Natural killer cell (primary cell): ENCODE measurements at places on chromosomes 4 and X.

DNA sequence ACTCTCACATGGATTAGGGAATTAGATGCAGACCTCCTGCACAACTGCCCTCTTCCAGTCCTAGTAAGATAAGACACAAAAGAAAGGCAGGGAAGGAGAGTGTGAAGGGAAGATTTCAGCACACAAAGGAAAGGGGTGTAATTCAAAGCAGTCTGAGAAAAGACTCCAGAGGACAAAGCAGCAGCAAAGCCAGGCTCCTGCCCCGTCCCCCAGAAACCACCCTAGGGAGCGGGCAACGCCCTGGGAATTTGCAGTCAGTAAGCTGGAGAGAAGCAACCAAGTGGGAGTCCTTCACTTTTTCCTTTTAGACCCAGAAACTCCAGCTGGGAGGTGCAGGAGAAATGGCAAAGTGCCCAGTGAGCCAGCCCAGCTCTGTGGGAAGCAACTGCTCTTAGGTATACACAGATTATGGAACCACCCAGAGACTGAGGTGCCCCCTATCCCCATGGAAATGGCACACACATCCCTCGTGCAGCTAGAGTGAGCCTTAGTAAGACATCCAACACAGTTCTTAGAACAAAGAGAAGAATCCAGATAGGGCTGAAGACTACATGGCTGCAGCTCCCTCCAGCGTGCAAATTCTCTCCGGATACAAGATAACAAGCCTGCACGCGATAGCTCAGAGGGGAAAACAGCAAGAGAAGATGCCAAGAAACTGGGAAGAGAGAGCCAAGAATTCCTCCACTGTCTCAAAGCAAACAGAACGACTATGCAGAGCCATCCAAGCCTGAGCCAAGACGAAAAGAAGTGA, 26.5 kb upstream of the IRAK1 start:
- no peak for DNase-seq

DNA sequence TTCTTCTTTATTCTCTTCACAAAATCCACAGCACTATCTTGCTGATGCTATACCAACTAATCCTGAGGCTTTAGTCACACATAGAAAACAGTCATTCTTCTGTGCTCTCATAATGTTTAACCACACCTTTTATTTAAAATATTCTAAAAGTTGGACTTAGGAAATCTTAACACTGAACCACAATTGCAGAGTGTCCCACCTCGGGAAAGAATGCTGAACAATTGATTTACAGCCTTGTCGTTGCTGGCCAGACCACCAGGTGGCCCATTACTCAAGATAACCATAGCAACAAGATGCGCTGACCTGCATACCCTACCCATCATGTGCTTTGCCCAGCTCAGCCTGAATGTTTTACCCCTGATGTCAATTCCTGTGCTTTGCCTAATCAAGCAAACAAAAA, 100.8 kb downstream of the ARSJ start:
- DNase-seq, result peak; percentile 25

DNA sequence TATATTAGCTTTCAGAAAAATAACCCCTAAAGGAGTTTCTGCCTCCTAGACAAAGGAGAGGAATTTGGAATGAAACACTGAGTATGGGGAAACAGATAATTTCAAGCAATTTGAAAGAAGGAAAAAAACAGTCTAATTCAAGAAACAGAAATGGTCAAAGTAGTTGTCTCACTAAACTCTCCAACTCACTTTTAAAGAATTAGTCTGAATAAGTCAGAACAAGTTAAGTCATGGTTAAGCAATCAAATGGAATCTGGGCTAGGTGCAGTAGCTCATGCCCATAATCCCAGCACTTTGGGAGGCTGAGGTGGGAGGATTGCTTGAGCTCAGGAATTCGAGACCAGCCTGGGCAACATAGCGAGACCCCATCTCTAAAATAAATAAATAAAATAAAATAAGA, 95.7 kb upstream of the GRIA3 start:
- DNase-seq, result no peak

DNA sequence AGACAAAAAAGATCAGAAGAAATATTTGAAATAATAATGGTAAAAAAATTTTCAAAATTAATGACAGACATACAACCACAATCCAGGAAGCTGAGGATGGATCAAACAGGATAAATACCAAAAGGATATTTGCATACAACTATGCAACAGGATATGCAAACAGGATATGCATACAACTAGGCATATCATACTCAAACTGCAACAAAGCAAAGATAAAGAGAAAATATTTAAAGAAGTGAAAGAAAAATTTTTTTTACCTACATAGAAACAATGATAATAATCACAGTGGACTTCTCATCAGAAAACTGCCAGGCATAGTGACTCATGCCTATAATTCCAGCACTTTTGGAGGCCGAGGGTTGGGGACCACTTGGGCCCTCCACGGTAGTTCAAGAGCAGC, 11.3 kb upstream of the DHX15 start:
- DNase-seq, result no peak

DNA sequence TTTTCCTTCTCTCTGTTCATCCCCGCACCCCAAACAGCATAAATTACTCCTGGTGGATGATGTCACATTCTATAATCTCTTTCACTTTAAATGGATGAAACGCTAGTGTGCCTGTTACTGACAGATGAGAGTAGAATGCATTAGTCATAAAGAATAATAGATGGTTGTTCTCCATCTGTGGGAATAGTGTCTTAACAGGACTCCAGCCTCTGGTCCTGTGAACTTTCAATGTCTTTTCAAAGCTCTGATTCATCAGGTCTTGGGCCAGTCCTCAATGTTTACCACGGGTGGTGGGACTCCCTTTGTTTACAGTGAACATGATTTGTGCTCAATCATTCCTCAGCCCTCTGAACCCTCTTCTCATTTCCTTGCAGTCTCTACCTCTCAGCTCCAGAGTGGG, 182.6 kb downstream of the GABRB1 start:
- DNase-seq, result no peak

DNA sequence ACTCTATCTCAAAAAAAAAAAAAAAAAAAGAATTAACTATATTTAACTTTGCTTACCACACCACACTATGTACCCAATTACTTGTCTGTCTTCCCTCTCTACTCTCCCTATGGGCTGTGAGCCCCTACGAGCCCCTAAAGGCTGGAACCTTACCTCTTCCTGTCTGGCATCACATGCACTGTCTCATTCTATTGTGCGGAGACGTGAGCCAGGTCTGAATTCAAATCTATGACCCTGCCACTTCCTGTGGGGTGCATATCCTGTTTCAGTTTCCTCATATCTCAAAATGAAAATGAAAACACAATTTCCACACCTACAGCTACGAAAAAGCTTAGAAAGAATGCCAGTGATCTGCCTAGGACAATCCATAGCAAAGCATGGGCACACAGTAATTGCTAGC, 42.9 kb upstream of the HS3ST1 start:
- DNase-seq, result peak; percentile 82

DNA sequence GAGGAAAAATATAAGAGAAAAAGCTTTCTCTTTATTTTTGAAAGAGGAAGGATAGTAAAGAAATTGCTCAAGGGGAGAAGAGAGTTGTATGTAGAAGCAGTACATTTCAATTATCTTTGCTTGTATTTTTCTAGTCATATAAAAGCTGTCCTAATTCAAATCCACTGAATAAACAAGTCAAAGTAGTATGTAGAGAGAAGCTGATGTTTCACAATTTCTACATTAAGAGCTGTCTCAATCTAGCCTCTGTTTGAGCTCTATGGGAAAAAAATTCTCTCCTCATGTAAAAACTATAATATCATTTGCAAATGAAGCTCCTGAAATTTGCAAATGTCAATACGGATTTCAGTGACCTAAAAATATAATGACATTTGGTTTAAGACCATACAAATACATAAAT, 52.6 kb downstream of the CHM start:
- DNase-seq, result no peak

DNA sequence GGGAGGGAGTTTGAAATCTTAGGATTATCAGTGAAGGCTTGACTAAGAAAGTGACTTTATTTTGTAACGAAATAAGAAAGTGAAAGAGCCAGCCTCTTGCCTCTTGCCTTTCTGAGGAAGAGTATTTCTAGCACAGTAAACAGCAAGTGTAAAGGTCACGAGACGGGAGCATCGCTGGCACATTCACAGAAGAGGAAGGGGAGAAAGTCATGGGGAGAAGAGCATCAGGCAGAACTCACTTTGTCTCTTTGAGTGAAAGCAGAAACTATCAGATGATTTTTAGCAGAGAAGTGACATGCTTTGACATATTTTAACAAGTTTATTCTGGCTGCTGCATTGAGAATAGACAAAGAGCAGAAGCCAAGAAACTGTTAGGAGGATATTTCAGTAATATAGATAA, 313.8 kb downstream of the CAMK2D start:
- no peak for DNase-seq

DNA sequence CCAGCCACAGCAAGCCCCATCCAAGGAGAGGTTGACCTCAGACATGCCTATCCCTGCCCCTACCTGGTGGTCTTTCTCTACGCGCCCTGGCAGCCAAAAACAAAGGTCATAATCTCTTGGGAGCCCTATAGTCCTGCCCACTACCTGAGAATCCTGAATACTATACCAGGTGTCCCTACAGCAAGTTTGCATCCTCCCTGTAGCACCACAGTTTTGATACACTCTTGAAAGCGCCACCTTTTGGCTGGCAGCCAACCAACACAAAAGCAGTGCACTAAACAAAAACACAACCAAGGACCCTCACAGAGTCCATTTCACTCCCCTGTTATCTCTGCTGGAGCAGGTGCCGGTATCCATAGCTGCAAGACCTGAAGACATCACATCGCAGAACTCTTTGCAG, 523.8 kb upstream of the CPEB2 start:
- DNase-seq, result no peak

DNA sequence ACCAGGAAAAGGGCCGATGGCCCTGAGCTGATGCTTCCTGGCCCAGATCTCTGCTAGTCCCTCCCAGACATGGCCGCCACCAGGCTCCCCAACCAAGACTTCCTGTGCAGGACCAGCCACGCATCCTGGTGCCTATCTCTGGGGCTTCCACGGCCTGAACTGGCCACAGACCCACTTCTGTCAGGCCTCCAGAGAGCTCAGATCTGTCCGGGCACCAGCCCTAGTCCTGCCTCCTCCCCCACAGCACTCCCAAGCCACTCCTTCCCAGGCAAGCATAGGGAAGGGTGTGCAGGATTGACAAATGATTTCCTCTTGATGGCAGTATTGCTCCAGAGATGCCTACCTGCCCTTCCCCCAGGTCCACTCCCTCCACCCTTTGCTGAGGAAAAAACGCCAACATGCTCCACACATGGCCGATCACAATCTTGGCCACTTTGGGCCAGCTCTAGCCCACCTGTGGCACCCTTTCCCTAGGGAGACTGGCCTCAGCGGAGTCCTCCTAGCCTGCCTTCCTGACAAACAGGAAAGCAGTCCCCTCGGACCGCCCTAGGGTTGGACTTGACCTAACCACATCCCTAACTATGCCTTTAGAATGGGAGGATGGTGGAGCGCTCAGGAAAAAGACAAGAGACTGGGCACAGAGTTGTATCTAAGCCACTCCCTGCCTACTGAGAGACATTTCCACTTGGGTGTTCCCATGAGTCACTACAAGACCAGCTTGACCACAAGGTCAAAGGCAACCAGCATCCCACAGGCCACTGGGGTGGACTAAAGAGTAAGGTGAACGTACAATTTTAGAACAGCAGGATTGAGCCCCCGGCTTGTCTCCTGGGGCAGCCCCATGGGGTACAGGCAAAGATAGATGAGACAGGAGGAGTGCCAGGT, 277.5 kb upstream of the AGTR2 start:
- no peak for DNase-seq

DNA sequence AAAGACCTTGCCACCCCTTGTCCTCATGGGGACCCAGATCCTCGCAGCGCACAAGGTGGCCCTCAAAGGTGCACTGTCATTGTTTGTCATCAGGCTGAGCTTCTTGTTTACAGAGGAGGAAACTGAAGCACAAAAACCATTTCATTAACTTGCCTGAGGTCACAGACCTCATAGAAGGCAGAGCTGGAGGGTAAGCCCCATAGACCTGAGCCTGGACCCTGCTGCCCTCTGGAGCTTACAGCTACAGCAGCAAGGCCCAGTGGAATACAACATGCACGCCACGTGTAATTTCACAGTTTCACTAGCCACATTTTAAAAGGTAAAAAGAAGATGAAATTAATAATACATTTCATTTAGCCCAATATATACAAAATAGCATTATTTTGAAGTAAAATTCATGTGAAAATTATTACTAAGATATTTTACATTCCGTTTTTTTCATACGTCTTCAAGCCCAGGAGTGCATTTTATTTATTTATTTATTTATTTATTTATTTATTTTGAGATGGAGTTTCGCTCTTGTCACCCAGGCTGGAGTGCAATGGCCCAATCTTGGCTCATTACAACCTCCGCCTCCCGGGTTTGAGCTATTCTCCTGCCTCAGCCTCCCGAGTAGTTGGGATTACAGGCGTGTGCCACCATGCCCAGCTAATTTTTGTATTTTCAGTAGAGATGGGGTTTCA, 8.8 kb downstream of the JAKMIP1 start:
- DNase-seq, result no peak

DNA sequence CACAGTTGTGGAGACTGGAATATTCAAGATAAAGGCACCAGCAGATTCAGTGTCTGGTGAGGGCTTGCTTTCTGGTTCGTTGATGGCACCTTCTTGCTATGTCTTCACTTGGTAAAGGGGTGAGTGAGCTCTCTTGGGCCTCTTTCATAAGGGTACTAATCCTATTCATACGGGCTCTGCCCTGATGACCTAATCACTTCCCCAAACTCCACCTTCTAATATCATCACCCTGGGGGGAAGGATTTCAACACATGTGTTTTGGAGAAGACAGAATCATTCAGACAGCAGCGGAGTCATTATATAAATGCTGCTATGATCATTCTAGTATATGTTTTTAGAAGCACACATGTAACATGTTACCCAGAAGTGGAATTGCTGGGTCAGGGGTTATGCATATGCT, 295.3 kb upstream of the CTSO start:
- no peak for DNase-seq

DNA sequence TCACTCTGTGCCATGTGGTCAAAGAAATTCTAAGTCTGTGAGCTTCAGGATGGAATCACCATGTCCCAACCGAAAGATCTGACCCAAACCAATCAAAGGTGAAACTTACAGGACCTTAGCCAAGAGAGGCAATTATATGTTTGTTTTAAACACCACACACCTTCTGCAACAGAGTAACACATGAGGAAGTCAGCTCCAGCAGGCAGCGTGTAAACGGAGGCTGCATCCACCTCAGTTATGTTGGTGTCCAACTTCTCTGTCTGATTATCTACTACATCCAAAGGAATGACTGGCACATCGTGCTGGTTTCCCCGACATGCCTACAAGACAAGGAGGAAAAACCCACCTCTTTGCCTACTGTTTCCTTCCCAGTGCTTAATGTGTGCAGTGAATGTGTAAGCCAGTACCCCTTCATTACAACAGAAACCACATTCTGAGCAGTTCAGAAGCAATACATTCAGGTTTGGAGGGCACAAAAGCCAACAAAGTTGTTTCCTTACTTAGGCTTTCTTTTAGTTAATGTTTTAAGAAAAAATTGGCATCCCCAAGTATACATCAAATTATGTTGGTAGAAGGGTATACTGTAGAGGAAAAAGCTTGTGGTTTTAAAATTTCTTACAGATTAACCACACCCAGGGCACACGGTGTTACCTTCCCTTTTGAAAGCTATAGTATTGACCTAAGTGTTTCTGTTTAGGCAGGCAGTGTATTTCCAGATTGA, 12.4 kb downstream of the CASP6 start:
- DNase-seq, result peak; percentile 49

GRCh38 chr4:79959652-79960051, 113.4 kb downstream of the ANTXR2 start:
- no peak for DNase-seq
